Stimulated activated CD8-positive, alpha-beta memory T cell treated with anti-CD3 and anti-CD28 coated beads, Interleukin-4, amount 100 ng/mL, for 48 hours (primary cell): ENCODE measurements at places on chromosomes 6 and 20.

DNA sequence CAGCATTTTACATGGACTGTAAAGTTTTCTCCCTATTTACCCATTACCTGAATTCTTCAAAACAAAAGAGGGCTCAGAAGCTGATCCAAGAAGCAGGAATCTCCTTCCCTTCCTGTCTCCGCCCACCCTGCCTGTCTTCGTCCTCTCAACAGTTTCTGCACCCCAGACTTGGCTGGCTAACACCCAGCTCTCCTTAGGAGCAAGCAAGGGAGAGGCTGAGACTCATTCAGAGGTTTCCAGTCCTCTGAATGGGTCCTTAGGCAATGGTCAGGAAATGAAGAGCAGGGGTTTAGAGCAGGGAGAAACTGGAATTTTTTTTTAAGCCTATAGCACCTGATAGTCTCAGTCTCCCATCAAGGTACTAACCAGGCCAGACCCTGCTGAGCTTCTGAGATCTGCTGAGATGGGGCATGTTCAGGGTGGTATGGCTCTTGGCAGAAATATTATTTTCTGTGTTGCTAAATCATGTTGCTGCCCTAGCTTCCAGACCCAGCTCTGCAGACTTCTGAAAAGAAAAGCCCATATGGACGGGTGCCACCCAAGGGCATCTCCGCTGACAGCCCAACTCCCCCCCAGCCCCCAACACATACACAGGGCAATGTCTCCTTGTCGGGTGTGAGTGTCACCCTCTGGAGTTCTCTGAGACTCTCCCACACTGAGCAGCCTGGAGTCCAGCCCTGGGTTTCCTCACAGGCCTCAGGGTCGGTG lies 74.6 kb upstream of the CD93 start:
- no peak for DNase-seq

DNA sequence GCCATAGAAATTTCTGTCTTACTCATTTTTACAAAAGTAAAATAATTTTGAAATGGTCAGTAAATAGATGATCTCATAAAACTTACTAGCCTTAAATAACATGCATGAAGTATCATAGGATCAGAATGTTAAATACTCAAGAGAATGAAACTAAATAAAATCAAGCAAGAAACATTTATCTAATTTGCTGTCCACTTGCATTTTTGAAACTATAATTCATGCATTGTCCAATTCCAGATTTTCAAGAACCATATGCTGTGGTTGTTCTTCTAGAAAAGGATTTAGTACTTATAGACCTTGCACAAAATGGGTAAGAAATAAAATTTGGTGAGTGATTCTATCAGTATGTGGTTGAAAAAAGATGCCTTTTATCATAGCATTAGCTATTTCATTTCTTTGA lies 107.0 kb downstream of the STXBP5 start:
- DNase-seq: no peak

GRCh38 chr6:47897247-47897646 lies 115.4 kb downstream of the OPN5 start:
- DNase-seq: no peak

DNA sequence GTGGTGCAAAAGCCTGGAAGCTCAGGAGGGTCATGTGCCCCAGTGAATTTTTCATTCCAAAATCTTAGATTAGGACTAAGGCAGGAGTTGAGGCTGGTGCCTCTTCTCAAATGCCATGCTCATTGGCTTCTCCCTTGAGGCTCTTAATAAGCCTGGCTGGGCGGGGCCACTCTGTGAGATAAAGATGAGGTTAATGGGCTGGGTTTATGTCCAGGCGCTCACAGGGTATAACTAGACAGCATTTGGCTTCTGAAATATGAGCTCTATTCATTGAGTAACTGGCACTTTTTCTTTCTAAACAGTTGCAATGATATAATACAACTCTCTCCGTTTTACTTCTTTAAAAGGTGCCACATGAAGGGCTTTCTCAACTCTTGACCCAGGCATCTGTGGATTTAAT lies 156.3 kb downstream of the SCML4 start:
- DNase-seq: no peak

- DNase-seq: no peak
These were observed 25.2 kb downstream of the UCKL1 start for GRCh38 chr20:63930971-63931553.

GRCh38 chr6:29989211-29989610 lies 46.9 kb downstream of the HLA-A start:
- DNase-seq: no peak

- DNase-seq: no peak
These were observed 12.2 kb upstream of the LRP11 start for GRCh38 chr6:149876241-149876933.

DNA sequence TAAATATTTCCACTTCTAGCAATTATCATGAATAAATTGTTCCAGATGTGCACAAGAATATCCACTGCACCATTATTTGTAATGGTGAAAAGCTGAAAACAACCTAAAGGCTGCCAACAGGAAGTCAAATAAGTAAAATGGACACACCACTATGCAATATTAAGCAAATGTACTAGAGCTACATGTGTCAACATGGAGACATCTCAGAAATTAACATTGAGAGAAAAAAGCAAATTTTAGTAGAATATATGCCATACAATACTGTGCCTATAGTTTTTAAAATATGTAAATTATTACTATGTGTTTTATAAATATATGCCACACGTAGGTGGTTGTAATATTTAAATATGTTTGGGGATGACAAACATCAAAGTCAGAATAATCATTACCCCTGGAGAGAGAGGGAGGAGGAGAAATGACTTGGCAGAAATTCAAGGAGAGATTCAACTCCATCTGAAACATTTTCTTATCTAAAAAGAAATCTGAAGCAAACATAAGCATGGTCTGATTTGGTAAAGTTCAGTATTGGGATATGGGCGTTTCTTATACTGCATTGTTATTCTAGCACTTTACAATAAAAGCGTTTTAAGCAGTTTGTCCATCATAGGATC lies 475.5 kb downstream of the QKI start:
- DNase-seq: no peak
